Aortic smooth muscle cell (primary cell): ENCODE measurements at places on chromosomes 7 and 10. TPM values are rescaled to one million over a fixed set of nuclear protein-coding genes. Genes with fewer than 3 reads are reported as not detected.

ZNF212 gene
- total RNA-seq: 4.0 and 4.5 TPM in 2 replicates

CHAT gene
- 0.06 TPM in 1 of 2 replicates, not detected in the other for total RNA-seq

CALHM3 gene
- total RNA-seq: not detected in 2 replicates

SFTPA2 gene
- total RNA-seq: not detected in 2 replicates

TEX36 gene
- not detected in 2 replicates for total RNA-seq

SYT15B gene
- not detected in 2 replicates for total RNA-seq

INA gene
- total RNA-seq: 0.26 and 0.44 TPM in 2 replicates

OR2A5 gene
- total RNA-seq: not detected in 2 replicates

TMEM225B gene
- total RNA-seq: 0.62 and 2.4 TPM in 2 replicates

SPDYE1 gene
- total RNA-seq: not detected in 2 replicates

ZNF248 gene
- 6.7 and 8.7 TPM in 2 replicates for total RNA-seq

SLC13A4 gene
- total RNA-seq: 1.6 and 2.3 TPM in 2 replicates

SPAM1 gene
- not detected in 2 replicates for total RNA-seq

TAS2R5 gene
- total RNA-seq: 0.79 and 0.81 TPM in 2 replicates

ATOH7 gene
- under 0.01 TPM in 1 of 2 replicates, not detected in the other for total RNA-seq

GNAT3 gene
- total RNA-seq: not detected in 2 replicates

DENND2A gene
- 13.1 and 22.2 TPM in 2 replicates for total RNA-seq

CCDC146 gene
- total RNA-seq: 1.6 and 2.8 TPM in 2 replicates

SUGCT gene
- total RNA-seq: 14.7 and 23.6 TPM in 2 replicates

LIPN gene
- not detected in 2 replicates for total RNA-seq

SLC26A3 gene
- total RNA-seq: not detected in 2 replicates

LRRD1 gene
- total RNA-seq: 0.12 and 0.13 TPM in 2 replicates

POU6F2 gene
- total RNA-seq: not detected in 2 replicates

ARPC1B gene
- 818 and 938 TPM in 2 replicates for total RNA-seq

HMX2 gene
- not detected in 2 replicates for total RNA-seq

ASB10 gene
- not detected in 2 replicates for total RNA-seq

CYP3A4 gene
- not detected in 2 replicates for total RNA-seq

MEST gene
- total RNA-seq: 0.66 and 2.0 TPM in 2 replicates

EIF4H gene
- 295 and 314 TPM in 2 replicates for total RNA-seq

SPDYE2B gene
- not detected in 2 replicates for total RNA-seq

GFRA1 gene
- under 0.01 and 0.12 TPM in 2 replicates for total RNA-seq

KAZALD1 gene
- total RNA-seq: 78.5 and 101 TPM in 2 replicates

ZNF804B gene
- total RNA-seq: not detected in 2 replicates

ZDHHC6 gene
- total RNA-seq: 24.3 and 24.6 TPM in 2 replicates

SMKR1 gene
- total RNA-seq: not detected in 2 replicates

CACNA2D1 gene
- total RNA-seq: 125 and 312 TPM in 2 replicates

AKR1D1 gene
- total RNA-seq: not detected in 2 replicates

CPA4 gene
- 0.92 and 1.6 TPM in 2 replicates for total RNA-seq

TLX1 gene
- total RNA-seq: not detected in 2 replicates

ANKRD26 gene
- 7.7 and 8.6 TPM in 2 replicates for total RNA-seq

LHFPL3 gene
- total RNA-seq: not detected in 2 replicates

PDE1C gene
- total RNA-seq: 0.56 and 0.92 TPM in 2 replicates

NFE2L3 gene
- total RNA-seq: 0.31 and 0.79 TPM in 2 replicates

CYP3A7 gene
- total RNA-seq: not detected in 2 replicates
